Stimulated activated CD4-positive, alpha-beta T cell treated with anti-CD3 and anti-CD28 coated beads, Interleukin-2, amount 100 ng/mL, for 48 hours (primary cell): ENCODE measurements at places on chromosomes 13 and 19.

- no peak for DNase-seq
Observed at GRCh38 chr13:61294467-61295191, 121.0 kb downstream of the PCDH20 start.

DNA sequence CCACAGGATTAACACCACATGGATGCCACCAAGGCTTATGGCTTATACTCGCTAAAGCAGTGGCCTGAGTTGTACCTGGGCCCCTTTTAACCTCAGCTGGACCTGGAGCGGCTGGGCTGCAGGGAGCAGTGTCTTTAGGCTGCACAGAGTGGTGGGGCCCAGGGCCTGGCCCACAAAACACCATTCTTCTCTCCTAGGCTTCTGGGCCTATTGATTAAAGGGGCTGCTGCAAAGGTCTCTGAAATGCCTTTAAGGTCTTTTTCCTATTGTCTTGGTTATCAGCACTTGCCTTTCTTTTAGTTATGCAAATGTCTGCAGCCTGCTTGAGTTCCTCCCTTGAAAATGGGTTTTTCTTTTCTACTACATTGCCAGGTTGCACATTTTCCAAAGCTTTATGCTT lies 973.9 kb upstream of the PRR20A start:
- DNase-seq: no peak

GRCh38 chr13:108463340-108463739 lies 166.1 kb upstream of the MYO16 start:
- DNase-seq: no peak

DNA sequence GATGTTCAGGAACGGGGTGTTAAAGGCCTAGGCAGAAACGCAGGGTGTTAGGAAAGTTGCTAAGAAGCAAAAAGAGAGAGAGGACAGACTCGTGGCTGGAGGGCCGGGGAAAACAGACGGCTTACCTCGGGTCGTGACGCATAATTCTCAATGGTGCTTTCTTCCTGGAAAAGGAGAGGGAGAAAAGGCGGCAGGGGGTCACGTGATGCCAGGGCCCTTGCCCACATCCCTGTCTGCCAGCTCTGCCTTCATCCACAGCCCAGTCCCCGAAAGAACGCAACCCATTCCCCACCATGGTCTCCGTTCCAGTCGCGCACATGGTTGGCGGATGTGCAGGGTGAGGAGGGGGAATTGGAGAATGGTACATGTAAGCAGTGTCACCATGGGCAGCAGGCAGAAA lies 1.6 kb downstream of the KRTDAP start:
- no peak for DNase-seq

- DNase-seq: no peak
Observed at GRCh38 chr13:48163061-48163460, 68.2 kb upstream of the MED4 start.

- DNase-seq: no peak
Observed at GRCh38 chr13:34350671-34351070, 532.7 kb downstream of the RFC3 start.

DNA sequence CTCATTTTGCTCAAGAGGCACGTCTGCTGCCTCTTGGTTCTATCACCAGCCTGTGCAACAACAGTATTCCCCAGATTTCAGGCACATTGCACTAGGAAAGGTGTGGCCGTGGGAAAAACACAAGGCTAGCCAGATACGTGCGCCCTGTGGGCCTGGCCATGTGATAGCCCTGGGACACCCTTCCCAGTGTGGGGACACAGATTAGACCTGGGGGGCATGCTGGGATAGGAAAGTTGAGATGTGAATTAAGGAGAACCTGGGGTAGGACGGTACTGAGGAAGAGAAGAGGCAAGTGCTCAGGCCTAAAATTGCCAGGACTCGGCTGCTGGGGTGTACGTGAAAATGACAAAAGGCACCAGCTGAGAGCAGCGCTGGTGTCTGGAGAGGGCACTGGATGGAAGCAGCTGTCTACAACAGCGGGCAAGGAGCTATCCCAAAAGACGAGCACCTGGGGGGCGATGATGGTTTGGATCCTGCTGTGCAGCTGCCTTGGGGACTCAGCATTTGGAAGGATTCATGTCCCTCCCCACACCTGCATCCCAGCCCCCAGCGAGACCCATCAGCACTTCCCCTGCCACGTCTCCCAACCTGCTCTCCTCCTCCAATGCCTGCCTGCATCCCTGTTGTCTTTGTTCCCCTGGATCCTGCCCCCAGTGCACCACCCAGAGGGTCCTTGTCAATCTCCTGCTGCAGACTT lies 54.3 kb downstream of the GGACT start:
- no peak for DNase-seq

DNA sequence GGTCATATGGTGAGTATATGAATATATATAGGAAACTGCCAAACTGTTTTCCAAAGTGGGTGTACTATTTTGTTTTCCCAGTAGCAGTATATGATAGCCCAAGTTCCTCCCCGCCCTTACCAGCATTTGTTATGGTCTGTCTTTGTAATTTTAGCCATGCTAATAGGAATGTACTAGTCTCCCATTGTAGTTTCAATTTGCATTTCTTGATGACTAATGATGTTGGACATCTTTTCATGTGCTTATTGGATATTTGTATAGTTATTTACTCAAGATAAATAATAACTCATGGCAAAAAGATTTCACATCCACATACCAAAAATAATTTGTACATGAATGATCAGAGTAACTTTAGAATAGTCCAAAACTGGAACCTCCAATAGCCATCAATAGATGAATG lies 75.3 kb upstream of the SERP2 start:
- DNase-seq: no peak

DNA sequence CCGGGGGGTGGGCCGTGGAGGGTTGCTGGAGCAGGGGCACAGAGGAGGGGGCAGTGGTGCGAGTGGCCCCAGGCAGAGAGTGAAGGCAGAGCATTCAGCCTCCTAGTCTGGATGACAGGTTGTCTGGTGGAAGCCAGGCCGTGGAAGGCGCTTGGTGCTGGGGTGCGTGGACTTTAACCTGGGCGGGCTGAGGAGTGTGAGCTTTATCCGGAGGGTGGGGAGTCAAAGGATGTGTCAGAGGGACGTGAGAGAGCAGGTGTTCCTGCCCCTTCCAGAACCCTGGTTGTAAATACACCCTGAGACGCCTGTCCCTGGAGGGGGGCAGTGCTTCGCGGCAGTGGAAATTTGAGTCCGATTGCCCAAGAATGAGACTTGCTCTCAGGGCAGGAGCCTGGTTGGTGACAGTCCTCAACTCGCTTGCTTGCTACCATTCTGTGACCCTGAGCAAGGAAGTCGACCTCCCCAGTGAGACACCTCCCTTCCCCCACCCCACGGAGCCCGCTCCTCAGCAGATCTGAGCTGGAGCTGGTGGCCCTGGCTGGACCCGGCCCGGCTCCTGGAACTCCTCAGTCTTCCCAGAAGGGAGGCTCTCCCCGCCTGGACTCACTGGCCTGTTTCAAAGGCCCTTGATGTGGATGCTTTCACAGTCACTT lies 2.3 kb downstream of the SPPL2B start:
- no peak for DNase-seq

- no peak for DNase-seq
Observed at GRCh38 chr13:102286326-102286725, 115.5 kb downstream of the FGF14 start.

GRCh38 chr13:19183676-19184075 lies 2.1 kb upstream of the TUBA3C start:
- no peak for DNase-seq

- no peak for DNase-seq
Observed at GRCh38 chr13:101584331-101584730, 131.9 kb downstream of the ITGBL1 start.

DNA sequence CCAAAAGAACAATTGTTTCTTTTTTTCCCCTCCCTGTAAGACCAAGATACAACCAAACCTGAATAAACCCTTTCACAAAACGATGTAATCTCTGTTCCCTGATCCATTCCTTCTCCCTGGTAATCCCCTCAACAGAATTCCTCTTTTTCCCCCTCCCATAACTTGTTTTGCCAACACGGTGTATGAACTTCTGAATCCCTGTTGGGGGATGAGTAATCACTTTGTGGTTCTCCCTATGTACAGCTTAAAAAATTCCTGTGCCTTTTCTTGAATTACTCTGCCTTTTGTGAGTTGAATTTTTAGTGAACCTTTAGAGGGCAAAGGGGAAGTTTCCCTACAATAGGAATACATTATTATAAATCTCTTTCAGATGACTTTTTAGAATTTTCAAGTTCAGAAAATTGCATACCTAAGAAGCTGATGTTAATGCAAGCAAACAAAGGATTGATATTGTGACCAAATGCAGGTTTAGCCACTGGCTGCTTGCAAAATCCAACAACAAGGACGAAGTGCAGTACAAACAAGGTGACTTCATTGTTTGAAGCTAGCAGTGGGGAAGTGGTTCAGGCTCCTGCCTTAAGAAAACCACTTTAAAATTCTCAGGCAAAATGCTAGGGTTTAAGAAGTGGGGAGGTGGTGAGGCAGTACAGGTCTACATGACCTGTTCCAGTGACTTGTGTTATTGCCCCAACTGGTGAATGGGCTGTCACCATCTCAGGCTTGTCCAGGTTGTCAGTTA lies 15.0 kb upstream of the EPSTI1 start:
- DNase-seq: no peak

DNA sequence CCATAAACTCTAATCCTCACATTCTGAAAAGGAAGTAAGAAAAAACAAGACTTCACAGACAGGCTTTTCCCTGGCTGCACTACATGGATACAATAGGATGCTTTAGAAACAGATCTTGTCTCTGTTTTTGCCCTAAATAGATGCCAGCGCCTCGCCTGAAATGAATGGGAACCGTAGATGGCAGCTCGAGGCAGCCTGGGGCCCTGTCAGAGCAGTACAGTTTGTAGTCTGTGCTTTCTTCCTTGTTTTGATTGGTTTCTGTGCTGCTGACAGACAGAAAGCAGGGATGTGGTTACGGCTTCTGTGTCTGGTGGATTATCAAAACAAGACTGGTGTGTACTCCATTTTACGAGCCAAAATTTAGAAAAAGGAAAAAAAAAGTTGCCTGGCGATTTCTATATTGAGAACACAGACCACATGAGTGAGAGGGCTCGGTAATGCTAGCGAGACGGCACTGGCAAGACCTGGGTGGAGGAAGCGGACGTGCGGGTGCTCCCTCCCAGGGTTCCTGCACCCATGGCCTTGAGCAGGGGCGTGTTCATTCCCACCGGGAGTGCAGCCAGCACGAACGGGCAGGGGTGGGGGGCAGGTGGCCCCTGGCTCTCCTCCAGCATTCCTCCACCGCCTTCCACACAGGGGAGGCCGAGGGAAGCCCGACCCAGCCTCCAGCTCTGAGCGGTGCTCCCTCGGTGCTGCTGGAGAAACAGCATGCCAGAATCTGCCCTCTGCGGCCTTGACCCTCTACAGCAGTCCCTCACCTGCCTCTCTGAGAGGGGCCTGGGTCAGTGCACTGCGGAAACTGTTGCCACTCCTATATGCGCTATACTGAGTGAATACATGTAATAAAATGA lies 37.6 kb upstream of the C1QTNF9 start:
- peak; percentile 42 for DNase-seq

GRCh38 chr13:98826146-98826545 lies 73.7 kb upstream of the SLC15A1 start:
- no peak for DNase-seq

DNA sequence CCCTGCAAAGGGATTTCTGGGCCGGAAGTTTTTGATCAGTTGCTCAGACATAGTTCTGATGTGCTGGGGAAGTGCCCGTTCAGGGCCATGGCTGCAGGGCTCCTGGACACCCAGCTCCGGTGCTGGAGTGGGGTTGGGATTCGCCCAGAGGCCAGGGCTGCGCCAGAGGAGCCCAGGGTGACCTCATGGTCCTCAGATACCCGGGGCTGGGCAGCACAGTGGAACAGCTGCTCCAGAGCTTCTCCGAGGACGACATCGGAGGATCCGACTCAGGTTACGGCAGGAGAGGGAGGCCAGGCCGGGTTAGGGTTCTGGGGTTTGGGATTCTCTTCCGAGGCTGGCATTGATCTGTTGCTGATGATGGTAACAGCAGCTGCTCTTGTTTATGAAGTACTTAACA lies 20.9 kb downstream of the CARM1 start:
- no peak for DNase-seq

- no peak for DNase-seq
Observed at GRCh38 chr19:1626417-1627010, 21.3 kb upstream of the UQCR11 start.

- no peak for DNase-seq
Observed at GRCh38 chr19:6032381-6032780, 54.4 kb upstream of the RANBP3 start.

DNA sequence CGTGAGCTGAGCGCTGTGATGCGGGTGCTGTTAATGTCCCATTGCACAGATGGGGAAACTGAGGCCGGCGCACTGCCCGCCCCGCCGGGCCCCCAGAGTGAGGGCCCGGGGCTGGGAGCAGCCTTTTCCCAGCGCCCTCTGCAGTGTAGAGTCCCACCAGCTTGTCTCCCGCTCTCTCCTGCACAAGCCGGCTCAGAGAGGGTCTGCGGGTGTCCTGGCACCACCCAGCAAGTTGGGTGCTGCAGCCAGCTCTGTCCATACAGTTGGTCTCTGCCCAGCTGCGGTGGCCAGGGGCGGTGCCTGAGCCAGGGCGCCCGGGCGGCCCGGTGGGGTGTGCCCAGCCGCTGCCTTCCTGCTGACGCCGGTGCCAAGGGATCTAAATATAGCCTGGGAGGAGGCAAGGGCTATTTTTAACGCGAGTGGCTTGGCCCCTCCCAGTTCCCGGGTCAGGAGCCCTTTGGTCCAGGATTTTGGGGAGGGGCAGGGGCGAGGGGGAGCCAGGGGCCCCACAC lies 19.3 kb downstream of the GADD45B start:
- DNase-seq: no peak

- DNase-seq: no peak
Observed at GRCh38 chr13:24050796-24051715, 109.5 kb upstream of the SPATA13 start.

DNA sequence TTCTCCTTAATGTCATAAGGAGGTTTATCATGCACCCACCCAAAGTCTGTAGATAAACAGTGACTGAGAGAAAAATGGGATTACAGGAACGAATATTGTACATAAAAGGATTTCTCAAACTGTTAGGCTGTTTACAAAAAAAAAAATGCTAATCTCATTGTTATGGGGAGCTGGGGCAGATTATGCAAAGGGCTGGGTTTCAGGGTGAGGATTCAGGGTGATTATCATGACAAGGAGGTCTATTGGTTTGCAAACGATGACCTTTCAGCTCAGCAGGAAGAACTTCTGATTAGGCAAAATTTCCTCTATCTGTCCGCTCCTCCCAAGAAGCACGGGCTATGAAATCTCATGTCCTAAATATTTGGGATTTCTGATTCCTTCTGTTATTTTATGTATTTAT lies 41.4 kb downstream of the NLRP12 start:
- DNase-seq: no peak

GRCh38 chr13:101098873-101099272 lies 317.4 kb downstream of the NALCN start:
- no peak for DNase-seq

GRCh38 chr19:1486720-1487575 lies 3.2 kb downstream of the PCSK4 start:
- DNase-seq: no peak
